ENCODE measurements at places on chromosomes 12 and 14.

- DNase-seq = peak; percentile 63
Measured at GRCh38 chr14:60249321-60250256, 568 bp downstream of the PPM1A start.

- no peak for DNase-seq
Measured at GRCh38 chr12:81015510-81015909, 62.4 kb upstream of the ACSS3 start.

GRCh38 chr12:48016373-48017020 lies 12.2 kb upstream of the COL2A1 start:
- no peak for DNase-seq

- DNase-seq = peak; percentile 67
Measured at GRCh38 chr12:1634590-1635191, 5.7 kb downstream of the WNT5B start.

DNA sequence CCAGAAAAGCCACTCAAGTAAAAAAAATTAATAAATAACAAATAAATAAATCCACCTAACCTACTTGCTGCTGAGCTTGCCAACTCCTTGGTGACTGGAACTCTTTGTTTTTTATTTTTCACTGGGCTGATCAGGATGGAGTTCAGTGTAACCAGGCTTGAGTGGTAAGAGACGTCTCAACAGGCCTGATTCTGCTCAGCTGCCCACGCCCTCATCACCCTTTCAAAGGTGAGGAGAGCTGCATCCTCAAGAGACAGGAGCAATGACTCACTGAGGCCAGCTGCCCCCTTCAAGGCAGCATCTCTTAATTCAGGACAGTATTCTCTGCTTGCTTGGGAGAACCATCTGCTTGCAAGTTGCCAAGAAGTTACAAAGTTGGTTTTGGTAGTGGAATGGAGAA lies 111.9 kb upstream of the CPM start:
- no peak for DNase-seq

GRCh38 chr12:131229426-131230339 lies 276.0 kb downstream of the ADGRD1 start:
- DNase-seq = no peak

- no peak for DNase-seq
Measured at GRCh38 chr12:132282950-132283771, 46.2 kb downstream of the GALNT9 start.

DNA sequence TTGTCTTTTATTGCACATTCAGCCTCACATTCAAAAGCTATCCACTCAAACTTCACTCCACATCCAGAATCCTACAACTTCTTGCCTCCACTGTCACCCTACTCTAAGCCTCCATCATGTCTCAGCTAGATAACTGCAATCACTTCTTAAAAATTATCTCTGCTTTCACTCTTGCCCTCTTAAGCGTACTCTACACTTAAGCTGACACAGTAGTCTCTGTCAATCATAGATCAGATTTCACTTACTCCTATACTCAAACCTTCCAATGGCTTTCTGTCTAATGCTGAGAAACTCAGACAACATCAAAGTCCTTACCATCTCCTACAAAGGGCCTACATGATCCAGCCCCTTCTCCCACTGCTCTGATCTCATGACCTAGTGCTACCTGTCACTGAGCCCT lies 304.1 kb downstream of the ITPR2 start:
- no peak for DNase-seq

- peak; percentile 50 for DNase-seq
Measured at GRCh38 chr12:92551853-92552397, 150.9 kb upstream of the PLEKHG7 start.

DNA sequence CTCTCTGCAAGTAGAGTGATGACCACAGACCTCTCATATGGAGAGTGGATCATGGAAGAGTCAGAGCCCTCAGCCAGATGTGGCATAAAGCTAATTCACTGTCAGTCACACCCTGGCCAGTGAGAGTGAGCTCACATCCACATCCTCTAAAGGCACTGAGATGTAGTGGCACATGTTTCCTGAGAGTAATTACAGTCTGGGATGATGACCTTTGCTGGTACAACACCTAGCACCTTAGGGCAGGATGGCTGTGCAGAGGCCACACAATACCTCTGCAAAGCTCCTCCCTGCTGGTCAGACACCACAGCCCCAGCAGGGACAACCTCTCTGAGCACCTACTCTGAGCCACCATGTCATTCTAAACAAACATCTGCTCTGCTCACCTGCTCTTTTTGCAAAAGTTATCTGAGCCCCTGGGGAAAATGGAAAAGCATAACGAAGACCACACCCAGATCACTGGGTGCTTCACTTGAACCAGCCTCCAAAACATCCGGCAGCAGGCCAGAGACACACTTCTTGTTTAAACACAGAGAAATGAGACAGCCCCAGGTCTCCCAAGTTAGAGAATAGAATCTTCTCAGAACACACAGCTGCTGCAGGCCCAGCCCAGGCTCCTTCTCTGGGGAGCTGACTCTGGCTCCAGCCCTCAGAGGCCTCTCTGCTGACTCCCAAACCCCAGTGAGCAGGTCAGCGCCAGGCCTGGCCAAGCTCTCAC lies 30.3 kb downstream of the PITPNM2 start:
- DNase-seq = no peak

DNA sequence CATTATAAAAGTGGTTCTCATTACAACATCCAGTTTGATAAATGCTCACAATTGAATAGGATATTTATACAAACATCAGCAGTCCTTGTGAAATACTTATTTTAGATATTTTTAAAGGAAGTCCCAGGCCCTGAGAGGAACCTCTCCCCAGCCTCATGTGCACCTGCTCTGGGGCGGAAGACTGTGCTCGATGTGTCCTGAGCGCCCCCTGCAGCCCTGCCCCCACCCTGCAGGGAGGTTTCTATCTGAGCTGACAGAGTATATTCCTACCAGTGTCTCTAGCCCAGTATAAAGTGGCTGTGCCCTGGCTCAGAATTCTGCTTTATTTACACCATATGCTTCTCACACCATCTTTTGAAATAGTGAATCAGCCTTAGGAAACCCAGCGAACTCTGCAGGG lies 1349.1 kb downstream of the TMEM121 start:
- DNase-seq = no peak

DNA sequence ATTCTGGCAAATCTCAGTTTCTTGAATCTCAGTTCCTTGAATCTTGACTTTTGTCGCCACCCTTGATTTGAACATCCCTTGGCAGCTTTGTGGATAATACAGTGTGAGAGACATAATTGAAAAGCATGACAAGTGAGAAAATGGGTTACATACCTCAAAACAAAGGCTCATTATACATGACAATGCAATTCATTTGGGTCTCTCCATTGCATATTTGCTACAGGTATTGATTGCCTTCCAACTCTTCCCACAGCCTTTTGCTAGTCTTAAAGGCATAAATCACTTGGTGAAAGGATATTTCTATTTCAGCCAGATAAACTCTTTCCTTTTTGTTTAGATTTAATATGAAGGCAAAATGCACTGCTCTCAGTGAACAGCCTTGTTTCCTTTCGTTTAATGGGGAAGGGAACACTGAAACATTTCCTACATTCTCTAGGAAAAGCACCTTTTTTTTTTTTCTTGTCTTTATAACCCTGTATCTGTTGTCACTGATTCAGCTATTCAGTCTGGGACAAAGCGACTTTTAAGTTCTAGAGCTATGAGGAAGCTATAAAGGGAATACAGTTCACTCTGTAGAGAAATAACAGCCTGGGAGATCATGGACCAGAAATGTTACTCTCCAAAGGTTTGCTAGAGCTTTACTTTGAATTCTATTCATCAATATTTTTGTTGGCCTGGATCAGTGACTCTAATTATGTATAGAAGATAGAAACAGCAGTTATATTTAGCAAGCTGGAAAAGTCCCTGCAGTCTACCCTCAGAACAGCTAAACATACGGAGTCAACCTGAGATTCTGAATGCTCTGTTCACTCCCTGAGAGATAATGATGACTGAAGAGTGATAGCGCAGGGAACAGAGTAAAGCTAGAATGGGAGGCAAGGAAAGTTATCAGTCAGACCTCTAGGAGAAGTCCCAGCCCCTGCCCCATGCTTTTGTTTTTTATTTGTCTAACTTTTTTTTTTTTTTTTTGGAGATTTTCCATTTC lies 311.4 kb downstream of the RGS6 start:
- no peak for DNase-seq

- no peak for DNase-seq
Measured at GRCh38 chr12:126930234-126930633, 1336.7 kb upstream of the TMEM132C start.

GRCh38 chr14:65940056-65940735 lies 527.7 kb downstream of the FUT8 start:
- DNase-seq = no peak

DNA sequence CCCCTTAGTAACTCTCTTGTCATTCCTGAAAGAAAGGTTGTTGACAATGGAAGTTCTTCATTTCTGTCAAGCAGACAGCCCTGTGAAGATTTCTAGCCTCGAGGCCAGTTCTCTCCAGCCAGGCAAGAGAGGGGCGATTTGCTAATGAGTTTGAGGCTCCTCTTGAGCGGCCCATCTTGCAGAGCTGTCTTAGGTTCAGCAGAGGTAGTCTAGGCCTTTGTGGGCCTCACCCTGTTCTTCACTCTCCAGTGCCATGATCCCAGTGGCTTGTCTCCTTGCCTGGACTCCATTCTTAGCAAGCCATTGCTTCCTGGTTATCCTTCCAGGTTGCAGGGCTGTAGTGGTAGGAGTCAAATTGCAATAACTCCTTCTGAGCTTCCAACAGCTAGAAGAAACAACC lies 9.7 kb downstream of the TPH2 start:
- DNase-seq = no peak

DNA sequence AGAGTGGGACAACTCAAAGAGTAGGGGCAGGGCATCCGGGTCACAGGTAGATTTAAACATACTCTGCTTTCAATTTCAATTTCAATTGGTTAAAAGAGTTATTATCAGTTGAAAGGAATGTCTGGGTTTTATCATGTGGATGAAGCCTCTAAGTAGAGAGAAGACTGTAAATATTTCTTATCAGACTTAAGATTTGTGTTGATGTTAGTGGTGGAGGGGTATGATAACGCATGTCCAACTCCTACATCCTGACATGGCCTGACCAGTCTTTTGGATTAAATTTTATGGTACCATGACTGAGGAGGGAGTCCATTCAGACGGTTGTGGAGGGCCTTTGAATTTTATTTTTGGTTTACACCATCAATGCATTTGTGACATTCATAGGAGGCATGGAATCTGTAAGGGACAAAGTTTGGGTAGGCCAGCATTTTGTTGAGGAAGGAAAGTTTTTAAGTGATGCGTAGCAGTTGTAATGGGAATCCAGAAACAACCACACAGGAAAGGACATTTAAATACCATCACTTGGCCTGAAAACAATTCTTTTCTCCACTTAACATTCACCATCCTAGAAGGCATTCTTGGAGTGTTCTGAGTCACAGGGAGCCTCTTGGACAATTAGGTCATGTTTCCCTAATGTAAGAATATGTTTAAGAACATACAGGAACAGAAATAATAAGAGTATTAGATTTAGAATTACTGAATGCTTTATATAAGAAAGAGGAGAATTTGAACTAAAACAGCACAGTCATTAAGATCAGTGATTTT lies 371.9 kb downstream of the ATP23 start:
- DNase-seq = peak; percentile 88

GRCh38 chr14:92709340-92710000 lies 39.0 kb downstream of the LGMN start:
- no peak for DNase-seq

DNA sequence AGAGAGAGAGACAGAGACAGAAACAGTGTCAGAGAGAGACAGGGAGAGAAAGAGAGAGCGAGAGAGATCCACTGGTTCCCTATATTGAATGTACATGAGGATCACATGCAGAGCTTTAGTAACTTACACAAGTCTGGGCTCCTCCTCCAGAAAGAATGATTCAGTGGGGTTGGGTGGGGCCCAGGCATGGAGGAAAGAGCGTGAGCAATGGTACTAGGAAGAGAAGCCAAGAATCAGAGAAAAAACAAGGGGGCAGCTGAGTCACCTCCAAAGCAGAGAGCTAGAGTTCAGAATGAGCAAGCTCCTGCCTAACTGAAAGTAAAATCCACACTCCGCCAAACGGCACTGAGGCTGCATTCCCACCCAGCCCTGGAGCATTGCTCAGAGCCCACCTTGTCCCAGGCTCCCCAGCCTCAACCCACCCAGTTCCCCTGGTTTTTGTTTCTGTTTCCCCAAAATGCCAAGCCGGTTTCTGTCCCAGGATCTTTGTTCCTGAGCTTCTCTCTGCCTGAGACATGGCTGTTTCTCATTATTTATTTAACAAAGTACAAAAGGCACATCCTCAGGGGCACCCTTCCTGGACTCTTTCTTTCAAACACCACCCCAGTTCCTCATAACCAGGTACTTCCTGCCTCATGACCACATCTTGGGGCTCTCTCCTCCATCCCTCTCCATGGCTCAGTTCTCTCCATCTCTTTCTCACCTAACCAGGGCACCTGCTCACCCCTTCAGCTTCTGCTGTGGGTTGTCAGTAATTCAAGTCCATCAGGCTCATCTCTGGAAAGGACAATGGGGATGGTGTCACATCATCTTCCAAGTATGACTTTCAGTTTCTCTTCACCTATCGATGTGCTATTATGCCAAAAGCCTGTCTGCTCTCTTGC lies 670.3 kb upstream of the TBX3 start:
- DNase-seq = peak; percentile 98

DNA sequence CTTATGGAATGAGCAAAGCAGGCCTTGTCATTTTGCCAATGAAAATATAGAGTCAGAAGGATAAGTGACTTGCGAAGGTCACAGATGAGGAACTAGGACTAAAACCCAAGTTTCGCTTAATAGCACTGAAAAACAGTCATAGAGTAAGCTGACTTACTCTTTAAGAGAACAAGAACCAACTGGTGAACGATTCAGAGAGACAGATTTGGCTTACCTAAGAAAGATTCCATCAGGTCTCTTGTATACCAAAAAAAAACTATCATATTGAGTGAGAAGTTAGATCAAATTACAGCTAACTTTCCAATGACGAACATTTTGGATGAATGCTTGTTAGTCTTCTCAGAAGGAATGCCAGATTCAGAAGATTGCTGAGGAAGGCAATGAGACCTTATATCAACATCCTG lies 74.2 kb downstream of the ZFC3H1 start:
- DNase-seq = peak; percentile 15

GRCh38 chr12:3218228-3219171 lies 141.3 kb downstream of the TSPAN9 start:
- DNase-seq = peak; percentile 76

DNA sequence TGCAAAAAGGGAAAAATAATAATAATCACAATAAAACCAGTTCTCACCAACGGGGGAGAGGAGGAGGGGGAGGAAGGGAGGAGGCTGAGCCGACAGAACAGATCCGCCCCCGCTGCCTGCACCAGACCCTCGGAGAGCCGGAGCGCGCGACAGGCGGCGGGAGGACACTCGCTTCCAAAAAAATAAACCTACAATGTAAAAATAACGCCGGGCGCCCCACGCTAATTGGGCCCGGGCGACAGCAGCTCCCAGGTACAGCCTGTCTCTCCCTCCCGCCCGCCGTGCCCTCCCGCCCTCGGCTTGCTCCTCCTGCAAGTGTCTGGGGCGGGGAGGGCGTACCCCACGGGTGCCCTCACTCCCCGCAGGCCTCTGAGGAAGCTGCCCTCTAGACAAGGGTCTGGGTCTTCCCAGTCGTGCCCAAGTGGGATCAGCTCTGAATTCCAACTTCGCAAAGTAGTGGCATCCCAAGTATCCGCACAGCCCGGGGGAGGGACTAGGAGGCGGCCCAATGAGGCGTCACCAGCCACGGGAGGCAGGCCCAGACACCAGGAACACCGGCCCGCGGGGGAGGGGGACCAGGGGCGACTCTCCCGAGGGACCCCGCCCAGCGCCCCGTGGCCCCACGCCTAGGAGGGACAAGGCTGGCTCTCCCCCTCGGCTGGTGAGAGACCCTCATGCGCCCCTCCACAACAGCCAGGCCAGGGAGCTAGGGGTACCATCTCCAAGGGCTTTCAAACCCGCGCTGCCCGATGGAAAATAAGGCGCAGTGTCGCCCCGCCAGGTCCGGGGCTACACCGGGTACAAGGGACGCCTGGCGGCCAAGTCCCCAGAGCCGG lies 1.0 kb downstream of the NCOR2 start:
- DNase-seq = peak; percentile 80
